ENCODE measurements at places on chromosomes 11 and 22.

DNA sequence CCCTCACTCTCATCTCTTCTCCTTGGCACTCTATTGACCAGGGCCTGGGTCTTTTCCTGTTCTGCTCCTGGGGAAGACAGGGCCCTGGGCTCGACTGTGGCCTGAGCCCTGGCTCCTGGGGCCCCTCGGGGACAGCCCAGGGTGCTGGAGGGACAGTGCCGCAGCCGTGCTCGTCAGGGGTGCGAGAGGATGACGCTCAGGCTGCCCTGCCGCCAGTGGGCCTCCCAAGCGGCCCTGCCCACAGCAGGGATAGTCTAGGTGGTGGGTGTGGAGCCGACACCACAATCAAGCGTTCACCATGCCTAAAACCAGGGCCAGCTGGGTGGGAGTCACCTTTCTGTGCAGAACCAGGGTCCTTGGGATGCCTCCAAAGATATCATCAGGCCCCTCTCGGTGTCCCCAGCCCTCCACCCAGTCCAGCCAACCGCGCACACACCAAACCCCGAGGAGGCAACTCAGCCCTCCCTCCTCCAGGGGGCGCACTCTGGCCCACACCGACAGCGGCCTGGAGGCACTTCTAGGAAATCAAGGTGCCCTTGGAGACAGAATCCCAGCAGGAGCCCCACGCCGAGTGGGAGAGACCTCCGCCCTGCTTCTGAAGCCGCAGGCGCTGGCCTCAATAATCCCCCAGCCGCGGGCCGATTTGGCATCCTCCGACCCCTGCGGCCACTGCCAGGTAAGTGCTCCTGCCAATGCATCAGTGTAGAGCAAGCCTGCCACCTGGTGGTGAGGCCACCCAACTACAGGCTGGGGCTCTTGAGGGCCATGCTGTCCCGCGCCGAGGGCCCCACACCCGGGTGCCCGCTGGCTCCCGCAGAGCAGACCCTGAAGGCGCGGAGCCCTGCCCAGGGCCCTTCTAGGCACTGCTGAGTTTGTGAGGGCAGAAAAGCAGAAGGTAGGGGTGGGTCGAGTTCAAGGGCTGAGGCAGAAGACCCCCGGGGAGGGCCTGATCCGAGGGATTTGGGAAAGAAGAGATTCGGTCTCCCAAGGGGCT is 496.4 kb downstream of the BUD13 start:
- peak; percentile 57 for DNase-seq

DNA sequence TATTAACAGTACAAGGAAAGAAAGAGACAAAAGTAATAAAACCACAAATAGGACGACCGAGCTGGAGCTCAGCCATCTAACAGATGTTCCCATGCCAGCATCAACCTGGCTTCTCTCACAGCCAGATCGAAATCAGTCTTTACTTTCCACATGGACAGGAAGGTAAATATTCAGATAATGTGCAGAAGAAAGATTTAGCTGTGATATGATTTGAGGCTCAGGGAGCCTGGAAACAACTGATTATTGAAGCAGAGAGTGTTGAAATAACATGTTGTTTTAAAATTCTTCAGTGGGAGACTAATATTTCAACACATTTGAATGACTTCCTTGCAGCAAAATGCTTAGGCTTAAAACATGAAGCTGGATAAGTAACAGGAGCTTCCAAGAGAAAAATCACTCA is 546.8 kb downstream of the ETS1 start:
- DNase-seq: peak; percentile 60

DNA sequence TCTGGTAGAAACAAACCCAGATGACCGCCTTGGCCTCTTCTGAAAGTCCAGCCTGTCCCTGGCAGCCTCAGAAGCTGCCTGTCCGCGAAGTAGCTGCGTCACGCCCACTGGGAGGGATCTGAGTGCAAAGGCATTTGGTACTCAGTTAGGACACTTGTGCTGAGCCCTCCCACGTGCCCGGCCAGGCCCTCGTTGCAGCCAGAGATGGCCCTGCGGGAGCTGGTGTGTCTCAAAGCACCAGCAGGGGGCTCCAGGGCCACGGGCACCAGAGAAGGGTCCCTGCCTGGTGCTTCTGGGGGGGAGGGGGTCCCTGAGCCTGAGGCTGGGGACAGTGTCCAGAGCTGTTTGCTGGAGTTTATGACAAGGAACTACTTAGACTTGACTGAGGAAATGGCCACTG is 5.8 kb downstream of the SELENOO start:
- DNase-seq: no peak

GRCh38 chr11:46309814-46310259 is 32.4 kb downstream of the CREB3L1 start:
- no peak for DNase-seq

Measured in fibroblast of skin of right quadriceps (primary cell).